ENCODE measurements at places on chromosomes 4 and X.

DNA sequence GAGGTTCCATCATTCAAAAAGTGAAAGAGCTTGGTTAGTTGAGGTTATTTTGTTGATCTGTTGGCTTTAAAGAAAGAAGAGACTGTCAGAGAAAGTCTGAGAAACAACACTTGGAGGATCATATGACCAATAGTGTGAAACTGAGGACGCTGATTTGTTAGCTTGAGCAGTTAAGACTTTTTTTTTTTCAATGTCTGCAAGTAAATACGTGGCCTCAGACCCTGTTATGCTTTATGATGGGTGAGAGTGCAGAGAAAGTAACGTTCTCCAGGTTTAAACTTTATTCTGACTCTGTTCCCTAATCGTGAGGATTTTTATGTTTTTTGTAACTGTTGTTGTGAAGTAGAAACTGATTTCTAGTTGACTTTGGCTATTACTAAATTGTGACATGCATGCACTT, 45.9 kb downstream of the GAB1 start:
- DNase-seq, result no peak

DNA sequence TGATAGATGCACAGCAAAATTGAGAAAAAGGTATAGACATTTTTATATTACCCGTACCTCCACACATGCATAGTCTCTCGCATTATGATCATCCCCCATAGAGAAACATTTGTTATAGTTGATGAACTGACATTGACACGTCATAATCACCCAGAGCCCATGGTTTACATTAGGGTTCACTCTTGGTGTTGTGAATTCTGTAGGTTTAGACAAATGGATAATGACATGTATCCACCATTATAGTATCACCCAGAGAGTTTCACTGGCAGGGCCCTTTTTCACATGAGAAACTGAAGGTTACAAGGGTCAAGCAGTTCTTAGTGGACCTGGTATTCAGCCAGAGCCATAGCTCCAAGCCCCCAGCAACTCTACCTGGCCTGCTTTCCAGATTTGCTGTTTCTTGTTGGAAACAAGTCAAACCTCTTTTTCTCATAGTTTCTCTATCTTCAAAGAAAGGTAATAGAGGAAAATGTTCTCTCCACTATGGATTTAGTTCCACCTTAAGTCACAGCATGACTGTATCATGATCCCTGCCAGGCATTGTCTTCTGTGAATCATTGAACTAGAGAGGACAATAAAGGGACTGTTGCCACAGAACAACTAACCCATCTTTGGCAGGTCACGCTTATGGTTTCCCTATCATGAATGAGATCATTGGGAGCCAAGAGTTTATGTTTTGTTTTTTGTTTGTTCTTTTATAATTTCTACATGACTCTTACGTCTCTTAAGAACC, 64.0 kb downstream of the HHIP start:
- DNase-seq, result no peak

DNA sequence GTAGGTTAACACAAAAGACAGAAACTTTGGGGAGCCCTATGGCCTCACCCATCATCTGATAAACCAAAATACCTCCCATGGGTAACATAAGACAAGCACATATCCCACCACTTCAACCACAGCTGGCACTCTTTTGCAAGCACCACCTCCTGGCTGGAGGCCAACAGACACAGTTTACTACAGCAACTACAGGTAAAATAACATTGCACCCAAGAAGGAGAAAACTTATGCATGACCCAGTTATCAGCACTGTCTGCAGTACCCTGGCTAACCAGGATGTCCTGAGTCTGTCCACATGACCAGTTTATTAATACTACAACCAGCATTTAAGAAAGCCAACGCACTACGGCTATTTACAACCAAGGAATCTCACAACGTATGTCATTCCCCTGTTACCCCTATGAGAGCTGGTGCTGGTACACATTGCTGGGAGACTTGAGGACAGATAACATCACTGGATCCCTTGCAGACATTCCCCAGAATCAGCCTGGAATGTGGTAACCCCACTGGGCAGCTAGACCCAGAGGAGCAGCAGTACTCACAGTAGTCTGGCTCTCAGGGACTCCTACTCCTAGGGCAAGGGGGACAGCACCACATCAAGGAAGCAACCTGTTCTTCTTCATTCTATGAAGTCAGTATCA, 32.0 kb downstream of the ELF2 start:
- no peak for DNase-seq

DNA sequence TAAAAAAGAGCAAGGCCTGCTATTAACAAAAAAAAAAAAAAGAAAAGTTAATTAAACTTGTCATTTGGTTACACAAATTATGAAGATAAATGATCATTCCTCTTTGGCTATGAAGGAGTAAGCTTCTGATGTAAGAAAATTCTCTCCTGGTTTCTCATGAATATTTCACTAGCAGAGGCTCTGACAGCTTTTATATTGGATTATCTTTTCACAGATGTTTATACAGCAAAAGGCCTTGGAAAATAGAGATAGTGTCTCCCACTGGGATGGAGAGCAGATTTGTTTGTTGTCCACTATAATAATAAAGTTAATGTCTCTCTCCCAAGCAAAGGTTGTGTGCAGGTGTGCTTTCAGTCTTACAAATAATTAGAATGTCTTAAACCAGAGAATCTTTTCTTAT, 40.7 kb upstream of the PDGFC start:
- DNase-seq, result peak; percentile 13

GRCh38 chrX:31301203-31301602, 229.4 kb upstream of the FTHL17 start:
- no peak for DNase-seq

- peak; percentile 52 for DNase-seq
Measured at GRCh38 chrX:130555341-130555740, 153.6 kb downstream of the RBMX2 start.

DNA sequence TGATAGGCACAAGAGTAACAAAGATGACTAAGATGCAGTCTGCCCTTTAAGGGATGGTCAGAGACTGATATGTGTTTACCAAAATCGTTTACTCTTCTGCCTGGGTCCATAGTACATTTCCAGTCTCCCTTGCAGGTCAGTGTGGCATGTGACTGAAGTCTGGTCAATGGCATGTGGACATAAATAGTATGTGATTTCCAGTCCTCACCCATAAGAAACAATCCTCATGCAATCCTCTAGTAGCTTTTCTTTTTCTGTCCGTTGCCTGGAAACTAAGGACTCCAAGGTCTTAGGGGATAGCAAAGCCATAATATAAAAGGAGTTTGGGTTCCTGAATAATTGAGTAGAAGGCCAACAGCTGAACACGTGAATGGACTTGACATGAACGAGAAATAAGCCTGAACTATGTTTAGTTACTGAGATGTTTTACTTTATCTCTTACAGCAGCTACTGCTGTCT, 1.1 kb downstream of the SLC9B2 start:
- peak; percentile 42 for DNase-seq

- DNase-seq, result no peak
Measured at GRCh38 chr4:151940291-151940690, 179.5 kb upstream of the GATB start.

- DNase-seq, result no peak
Measured at GRCh38 chrX:115333446-115333845, 43.9 kb downstream of the LUZP4 start.

- peak; percentile 78 for DNase-seq
Measured at GRCh38 chrX:41275661-41276609, 58.0 kb upstream of the DDX3X start.

DNA sequence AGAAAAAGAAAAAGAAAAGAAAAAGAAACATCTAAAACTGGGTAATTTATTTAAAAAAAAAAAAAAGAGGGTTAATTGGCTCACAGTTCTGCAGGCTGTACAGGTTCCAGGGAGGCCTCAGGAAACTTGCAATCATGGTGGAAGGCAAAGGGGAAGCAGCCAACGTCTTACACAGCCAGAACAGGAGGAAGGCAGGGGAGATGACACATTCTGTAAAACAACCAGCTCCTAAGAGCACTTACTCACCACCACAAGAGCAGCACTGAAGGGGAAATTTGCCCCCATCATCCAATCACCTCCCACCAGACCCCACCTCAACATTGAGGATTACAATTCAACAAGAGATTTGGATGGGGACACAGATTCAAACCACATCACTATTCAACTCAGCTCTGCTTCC, 36.8 kb upstream of the TMEM184C start:
- no peak for DNase-seq

- no peak for DNase-seq
Measured at GRCh38 chr4:187470061-187470460, 525.5 kb upstream of the ZFP42 start.

GRCh38 chr4:24855741-24856140, 57.1 kb downstream of the CCDC149 start:
- DNase-seq, result no peak

- no peak for DNase-seq
Measured at GRCh38 chrX:132810964-132811712, 147.3 kb downstream of the HS6ST2 start.

- no peak for DNase-seq
Measured at GRCh38 chrX:7272346-7272745, 124.4 kb upstream of the PUDP start.

DNA sequence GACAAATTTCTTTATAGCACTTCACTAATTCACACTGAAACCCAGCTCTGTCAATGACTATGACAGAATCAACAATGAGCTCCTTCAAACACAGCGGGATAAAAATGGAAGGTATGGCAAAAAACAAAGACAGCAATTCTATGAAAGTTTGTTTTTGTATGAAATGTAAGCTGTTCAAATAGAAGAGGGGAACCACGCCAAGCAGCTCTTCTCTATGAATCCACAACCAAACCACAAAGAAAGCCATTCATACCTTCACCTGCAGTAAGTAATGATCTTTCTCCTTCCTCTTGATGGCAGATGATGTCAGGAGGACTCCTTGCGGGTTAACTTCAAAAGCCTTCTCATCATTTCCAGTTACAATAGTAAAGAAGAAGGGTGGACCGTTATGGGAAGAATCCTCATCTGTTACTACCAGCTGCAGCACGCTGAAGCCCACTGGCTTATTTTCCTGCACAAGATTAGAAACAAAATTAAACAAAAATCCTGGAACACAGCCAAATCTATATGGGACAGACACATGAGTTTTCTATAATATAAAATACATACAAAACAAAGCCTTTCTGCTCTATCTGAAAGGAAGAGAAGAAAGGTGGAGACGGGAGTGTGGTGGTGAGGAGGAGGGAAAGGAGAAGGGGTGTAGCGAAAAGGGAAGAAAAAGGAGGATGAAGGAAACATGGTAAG, 48.9 kb upstream of the MTNR1A start:
- no peak for DNase-seq

DNA sequence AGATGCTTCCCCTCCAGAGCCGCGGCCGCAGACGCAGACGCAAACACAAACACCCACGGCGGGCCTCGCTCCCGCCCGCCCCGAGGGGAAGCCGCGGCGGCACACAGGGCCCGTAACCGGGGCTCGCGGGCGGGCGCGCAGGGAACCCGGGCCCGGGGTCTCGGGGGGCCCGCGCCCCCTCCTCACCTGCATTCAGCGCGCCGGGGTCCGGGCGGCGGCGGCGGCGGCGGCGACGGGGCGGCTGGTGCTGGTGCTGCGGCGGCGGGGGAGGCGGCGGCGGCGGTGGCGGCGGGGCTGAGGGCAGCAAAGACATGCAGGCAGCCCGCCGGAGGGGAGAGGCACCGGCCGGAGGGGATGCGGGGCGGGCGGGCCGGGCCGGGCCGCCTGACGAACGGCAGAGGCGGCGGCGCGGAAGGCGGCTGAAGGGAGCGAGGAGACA, 255 bp upstream of the CNOT6L start:
- DNase-seq, result no peak

- peak; percentile 1 for DNase-seq
Measured at GRCh38 chr4:24765376-24765988, 29.9 kb upstream of the SOD3 start.

Measured in NCI-H82 (cell line).